ENCODE measurements at places on chromosomes 4 and X.

DNA sequence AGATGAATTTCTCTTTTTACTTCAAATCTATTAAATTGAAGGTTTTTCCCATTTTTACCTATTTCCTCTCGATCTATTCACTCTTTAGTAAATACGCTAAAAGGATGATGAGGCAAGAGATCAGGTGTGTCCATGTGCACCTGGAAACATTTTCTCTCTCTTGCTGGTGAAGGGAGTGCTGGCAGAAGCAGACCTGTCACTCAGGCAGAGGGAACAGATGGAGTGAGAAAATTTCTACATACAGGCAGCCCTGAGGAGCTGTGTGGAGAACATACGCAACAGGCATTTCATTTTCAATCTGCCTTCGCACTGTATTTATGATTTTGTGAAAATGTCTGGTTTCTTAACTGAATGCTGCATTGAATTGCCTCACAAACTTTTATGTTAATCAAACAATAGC lies 249.5 kb downstream of the GPM6A start:
- no peak for DNase-seq

DNA sequence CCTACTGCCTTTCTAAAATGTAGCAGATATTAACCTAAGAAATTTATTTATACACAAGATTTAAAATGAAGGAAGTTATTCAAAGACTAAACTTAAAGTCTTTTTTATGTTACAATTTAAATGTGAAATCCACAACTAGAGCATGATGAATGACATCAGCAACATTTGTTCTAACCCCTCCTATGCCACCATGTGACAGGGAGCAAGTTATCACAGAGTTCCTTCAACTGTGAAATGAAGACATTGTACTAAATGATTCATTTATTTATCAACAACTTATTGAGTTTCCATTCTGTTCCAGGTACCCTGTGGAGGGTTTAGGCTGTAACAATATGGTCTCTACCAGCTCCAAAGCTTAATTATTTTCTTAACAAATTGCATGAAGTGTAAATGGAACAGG lies 76.9 kb downstream of the SLC39A8 start:
- no peak for DNase-seq

- peak; percentile 44 for DNase-seq
Measured at GRCh38 chr4:1058997-1059665, 47.7 kb downstream of the FGFRL1 start.

DNA sequence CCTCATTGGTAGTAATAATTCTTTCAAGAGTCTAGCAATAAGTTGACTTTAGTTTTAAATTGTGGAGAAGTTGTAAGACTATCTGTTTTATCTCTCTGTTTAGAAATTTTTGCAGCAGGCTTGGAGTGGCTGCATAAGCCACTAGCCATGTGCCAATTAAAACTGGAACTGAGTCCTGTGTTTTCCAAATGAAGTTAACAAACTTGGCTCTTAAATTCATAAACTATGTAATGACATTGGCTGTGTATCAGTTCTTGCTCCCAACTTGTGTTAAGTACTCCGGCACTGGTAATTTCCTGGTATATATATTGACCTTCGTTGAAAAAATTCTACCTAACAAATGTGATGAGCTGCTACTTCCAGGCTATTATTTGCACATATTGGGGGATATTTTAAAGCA lies 420.4 kb downstream of the GBA3 start:
- no peak for DNase-seq

GRCh38 chr4:54729256-54729655 lies 71.5 kb downstream of the KIT start:
- DNase-seq, result no peak

DNA sequence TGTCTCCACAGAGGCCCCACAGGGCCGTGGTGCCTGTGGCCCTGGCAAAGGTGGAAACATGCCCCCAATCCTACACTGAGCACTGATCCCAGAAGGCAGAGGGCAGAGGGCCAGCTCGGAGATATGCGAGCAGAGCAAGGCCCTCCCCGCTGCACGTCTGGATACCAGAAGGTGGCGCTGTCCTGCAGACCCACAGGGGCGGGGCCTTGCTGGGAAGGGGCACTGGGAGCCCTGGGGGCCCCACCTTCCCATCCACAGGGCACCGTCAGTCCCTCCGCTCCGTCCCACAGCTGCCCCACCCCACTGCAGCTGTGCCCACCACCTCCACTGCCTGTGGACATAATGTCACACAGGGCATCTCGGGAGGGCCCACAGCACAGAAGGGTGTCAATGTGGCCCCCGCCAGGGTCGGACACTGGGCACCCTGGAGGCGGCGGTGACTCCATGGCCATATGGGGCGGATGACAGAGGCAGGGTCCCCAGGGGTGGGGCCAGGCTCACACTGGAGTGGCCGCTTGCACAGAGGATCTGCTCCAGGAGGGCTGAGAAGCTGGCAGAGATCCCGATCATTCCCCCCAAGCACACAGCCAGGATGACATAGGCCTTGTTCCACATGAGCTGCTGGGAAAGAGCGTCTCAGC lies 4.8 kb downstream of the SLC49A3 start:
- DNase-seq, result no peak

DNA sequence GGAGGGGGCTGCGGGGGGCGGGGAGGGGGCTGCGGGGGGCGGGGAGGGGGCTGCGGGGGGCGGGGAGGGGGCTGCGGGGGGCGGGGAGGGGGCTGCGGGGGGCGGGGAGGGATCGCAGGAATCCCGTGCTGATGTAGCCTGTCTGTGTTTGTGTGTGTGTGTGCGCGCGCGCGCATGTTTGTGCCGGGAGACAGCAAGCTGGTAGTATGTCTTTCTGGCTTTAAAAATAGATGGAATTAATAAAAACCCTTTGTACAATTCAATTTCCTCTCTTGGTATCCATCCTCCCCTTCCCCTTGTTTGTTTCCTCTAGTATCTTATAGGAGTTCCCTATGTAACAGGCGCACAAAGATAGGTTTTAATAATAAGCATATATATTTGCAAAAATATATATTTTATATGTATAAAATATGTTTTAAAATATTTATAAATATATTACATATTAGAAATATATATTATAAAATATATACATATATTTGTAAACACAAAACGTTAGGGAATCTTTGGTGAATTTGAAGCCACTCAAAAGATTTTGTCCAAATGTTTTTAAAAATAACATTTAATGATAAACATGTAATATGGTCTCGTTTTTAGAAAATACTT lies 782 bp downstream of the ARHGAP24 start:
- DNase-seq, result no peak

GRCh38 chr4:98283219-98284189 lies 22.3 kb downstream of the RAP1GDS1 start:
- no peak for DNase-seq

- DNase-seq, result no peak
Measured at GRCh38 chr4:113469926-113470325, 291.6 kb downstream of the CAMK2D start.

DNA sequence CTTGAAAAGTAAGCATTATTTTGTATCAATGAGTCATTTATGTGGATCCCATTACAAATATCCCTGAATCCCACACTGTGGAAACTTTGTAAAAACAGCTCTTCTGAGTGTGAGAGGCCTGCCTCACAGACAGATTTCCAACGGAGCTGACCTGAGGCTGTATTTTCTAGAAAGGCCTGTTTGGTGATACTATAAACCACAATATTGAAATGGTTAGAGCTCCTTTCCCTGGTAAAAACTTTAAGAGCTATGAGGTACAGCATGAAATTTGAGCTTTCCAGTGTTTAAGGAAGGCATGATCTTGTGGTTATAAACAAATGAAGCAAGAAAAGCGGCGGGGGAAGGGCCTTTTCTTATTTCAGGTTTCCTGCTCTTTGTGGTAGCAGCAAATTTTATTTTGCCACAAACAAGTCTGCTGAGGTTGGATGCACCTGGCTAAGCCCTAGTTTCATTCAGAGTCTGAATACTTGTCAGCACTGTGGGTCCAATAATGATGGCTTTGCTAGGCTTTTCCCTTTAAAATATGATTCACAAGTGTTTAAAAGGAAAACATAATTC lies 86.8 kb upstream of the ETNPPL start:
- DNase-seq, result no peak

- DNase-seq, result no peak
Measured at GRCh38 chrX:66042307-66043077, 2.6 kb upstream of the VSIG4 start.

DNA sequence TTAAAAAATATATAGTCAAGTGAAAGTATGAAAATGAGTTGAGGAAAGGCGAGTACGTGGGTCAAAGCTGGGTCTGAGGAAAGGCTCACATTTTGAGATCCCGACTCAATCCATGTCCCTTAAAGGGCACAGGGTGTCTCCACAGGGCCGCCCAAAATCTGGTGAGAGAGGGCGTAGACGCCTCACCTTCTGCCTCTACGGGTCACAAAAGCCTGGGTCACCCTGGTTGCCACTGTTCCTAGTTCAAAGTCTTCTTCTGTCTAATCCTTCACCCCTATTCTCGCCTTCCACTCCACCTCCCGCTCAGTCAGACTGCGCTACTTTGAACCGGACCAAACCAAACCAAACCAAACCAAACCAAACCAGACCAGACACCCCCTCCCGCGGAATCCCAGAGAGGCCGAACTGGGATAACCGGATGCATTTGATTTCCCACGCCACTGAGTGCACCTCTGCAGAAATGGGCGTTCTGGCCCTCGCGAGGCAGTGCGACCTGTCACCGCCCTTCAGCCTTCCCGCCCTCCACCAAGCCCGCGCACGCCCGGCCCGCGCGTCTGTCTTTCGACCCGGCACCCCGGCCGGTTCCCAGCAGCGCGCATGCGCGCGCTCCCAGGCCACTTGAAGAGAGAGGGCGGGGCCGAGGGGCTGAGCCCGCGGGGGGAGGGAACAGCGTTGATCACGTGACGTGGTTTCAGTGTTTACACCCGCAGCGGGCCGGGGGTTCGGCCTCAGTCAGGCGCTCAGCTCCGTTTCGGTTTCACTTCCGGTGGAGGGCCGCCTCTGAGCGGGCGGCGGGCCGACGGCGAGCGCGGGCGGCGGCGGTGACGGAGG lies at the start of gene FMR1:
Gene FMR1, plus strand, starts transcription at position 728 of the 831 bp plus-strand sequence. CDS start 261 bp downstream, outside the sequence.
- peak; percentile 96 for DNase-seq

DNA sequence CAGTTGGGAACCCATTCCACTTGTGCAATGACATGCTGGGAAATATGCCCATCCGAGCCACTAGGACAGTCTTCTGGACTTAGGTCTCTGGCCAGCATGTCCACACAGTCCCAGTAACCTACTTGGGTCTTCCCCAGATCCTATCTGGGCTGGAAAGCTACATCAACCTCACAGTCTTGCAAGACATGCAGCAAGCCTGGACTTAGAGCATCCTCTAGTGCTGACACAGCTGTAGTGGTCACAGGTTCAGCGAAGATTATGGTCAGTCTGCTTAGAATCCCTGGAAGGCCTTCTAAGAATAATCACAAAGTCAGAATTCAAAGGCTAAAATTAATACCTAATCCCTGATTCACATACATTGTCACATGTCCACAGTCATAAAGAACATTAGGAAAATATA lies 842.7 kb downstream of the STPG2 start:
- DNase-seq, result no peak

DNA sequence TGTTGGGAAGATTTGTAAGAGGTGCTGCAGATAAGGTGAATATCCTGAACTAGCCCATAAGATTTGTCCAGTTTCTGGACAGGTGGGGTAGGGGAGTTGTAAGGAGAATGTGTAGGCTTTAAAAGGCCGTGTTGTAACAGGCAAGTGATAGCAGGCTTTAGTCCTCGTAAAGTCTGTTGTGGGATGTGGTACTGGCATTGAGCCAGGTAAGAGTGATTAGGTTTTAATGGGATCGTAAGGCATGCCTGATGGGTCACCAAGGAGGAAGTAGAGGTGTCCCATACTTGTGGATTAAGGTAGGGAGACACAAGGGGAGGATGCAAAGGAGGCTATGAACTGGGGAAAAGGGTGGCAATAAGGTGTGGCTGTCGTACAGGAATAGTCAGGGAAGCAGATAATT lies 256.9 kb upstream of the DKK2 start:
- DNase-seq, result no peak

DNA sequence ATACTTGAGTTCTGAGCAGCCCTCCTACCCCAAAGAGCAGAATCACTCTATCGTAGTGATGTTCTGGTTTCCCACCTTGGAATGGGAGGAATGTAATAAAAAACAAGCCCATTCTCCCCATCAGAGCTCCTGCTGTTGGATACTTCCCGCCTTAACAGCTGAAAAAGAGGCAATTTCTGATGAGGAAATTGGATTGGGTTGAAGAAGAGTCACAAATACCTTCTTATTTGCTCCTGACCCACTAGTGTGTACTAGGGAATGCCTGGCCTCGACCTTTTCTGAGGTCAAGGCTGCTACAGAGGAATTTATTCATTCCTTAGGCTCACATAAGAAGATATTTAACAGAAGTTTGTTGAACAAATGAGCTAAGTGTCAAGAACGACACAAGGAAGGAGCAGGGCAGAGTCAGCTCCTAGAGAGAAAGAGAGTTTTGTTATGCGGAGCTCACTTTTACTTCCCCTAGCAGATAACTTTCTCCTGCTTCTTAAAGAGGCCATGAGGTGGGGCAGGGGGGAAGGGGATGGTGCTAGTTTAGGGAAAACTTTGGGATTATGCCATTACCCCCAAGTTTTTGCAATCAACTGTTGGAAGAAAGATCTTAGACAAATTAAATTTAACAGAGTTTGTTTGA lies 273.8 kb upstream of the CLNK start:
- DNase-seq, result no peak

- DNase-seq, result no peak
Measured at GRCh38 chr4:76955182-76955581, 5.6 kb downstream of the SEPTIN11 start.

DNA sequence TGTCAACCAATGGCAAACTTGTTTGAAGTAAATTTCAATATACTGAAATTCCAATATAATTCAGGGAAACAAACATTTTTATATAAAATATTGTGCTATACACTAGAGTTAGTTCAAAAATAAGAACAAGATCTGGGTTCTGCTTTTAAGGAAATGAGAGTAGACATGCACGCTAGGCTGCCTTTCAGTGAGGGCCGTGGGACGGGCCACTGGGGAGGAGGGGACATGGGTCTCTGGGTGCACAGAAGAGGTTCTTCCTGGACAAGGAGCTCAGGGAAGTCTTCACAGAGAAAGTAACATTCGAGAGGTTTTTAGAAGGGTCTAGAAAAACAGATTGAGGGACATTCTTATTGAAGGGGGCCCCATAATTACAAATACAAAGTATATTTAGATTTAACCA lies 64.4 kb downstream of the SHROOM3 start:
- no peak for DNase-seq

DNA sequence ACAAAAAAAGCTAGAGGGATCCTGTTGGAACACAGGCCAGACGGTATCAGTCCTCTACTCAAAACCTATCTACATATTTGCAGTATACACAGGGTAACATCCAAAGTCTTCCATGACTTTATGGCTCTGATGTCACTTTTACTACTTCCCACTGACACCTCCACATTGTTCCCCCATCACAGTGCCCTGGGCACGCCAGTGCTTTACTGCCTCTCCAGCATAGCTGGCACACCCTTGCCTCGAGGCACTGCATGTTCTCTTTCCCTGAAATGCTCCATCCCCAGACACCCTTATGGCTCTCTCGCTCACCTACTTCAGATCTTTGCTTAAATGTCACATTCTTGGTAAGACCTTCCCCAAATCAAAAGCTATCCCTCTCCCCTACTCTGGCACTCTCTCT lies 6.3 kb upstream of the ATP10D start:
- DNase-seq, result no peak

- DNase-seq, result no peak
Measured at GRCh38 chr4:4443821-4444220, 56.9 kb downstream of the NSG1 start.

GRCh38 chr4:5278213-5278612 lies 226.9 kb downstream of the STK32B start:
- no peak for DNase-seq

- no peak for DNase-seq
Measured at GRCh38 chr4:42278709-42279324, 118.5 kb upstream of the SHISA3 start.

Data from cardiac septum (tissue), 1 donor.